RWPE1 (cell line): ENCODE measurements at places on chromosomes 12 and 14.

DNA sequence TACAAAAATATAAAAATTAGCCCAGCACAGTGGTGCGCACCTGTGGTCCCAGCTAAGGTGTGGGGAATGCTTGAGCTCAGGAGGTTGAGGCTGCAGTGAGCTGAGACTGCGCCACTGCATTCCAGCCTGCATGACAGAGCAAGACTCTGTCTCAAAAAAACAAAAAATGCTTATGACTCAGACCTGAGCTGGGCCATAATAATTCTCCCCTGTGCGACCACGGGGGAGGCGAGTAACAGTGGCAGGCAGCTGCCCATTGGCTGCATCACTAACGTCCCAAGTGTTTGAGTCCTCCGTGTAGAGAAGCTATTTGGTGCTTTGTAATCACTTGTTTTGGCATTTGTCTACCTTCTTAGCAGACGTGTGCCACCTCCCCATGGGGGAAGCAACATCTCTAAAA lies 24.9 kb downstream of the PSMC1 start:
- peak; percentile 43 for DNase-seq

- no peak for DNase-seq
Observed at GRCh38 chr12:117360551-117361346, 677 bp downstream of the NOS1 start.

GRCh38 chr12:79057540-79057939 lies 193.0 kb downstream of the SYT1 start:
- no peak for DNase-seq

- no peak for DNase-seq
Observed at GRCh38 chr12:119230807-119231206, 52.1 kb downstream of the HSPB8 start.

DNA sequence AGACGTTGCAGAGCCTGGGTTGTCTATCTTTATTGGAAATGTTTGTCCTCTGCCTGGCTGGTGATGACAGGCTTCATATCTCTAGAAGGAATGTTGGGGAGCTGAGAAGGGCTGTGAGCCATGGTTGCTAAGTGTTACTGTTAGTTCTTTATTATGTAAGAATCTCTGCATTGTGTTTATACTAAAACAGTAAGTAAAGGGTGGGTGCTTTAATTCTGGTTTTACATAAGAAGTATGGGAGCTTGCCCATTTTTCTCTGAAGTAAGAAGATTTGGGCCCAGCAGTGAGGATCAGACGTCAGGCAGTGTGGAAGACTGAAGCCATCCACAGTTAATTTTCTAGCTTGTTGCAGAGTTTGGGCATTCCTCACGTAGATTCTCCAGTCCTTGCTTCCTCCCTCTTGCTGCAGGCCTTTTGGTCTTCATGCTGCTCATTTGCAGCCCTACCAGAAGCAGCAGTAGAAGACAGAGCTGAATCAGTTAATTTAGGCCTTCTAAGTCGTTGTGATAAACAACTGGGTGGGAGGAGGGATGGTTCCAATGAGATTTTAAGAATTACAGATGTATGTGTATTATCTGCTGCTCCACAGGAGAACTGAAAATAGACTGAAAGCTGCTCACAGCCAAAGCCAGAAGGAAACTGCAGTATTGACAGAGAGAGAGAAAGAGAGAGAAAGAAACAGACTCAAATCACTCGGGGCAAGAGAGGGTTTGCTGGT lies 21.4 kb downstream of the WNT5B start:
- no peak for DNase-seq
